ENCODE measurements at places on chromosomes 1 and 21.

GRCh38 chr1:230016159-230016558, 50.9 kb upstream of the GALNT2 start:
- no peak for DNase-seq

DNA sequence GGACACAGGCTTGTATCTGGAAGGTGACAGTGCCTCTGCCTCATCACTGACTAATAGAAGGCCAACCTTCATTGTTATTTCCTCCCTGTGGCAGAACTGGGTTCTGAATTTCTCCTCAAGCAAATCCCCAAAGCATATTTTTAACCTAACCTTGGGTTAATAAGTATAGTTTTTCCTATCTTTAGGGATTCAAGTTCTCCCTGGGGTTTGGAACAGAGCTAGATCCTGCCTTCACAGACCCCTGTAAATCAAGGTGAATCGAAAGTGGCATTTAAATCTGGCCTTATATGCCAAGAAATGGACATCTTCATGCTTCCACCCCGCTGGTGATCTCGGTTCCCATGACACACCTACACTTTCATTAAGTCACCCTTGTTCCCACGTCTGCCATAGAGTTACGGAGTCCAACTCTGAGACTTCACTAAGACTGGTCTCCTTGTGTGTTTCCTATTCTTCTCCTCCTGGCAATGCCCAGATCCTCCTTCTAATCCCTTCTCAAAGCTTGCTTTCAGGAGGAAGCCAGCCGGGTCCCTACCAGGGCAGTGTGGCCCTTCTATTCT, 4.3 kb upstream of the CHI3L2 start:
- no peak for DNase-seq

DNA sequence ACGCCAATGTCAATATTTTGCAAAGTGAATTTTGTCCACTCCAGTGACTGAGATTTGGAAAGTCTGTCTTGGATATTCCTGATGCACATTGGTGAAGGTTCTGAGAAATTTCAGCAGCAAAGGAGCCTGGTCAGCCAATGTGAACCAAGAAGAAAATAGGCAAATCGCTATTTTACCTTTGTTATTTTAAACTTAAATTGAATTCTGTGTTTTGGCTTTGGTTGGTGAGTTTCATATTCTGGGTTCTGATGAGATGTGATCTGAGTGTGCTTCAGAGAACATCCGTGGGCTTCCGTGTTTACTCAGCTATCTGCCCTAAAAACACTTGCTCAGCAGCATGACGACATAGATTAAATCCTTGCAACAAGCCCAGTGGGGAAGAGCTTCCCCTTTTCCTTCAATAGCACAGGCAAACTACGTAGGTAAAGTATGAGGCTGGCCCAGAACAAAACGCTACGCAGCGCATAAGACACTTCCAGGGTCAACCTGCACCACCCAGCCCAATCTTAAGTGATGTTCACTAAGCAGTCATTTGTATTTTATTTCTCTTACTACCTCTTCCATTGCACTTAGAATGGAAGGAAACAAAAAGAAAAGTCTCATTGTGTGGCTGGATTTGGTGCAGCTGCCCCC, 176.4 kb upstream of the KAZN start:
- DNase-seq, result no peak

DNA sequence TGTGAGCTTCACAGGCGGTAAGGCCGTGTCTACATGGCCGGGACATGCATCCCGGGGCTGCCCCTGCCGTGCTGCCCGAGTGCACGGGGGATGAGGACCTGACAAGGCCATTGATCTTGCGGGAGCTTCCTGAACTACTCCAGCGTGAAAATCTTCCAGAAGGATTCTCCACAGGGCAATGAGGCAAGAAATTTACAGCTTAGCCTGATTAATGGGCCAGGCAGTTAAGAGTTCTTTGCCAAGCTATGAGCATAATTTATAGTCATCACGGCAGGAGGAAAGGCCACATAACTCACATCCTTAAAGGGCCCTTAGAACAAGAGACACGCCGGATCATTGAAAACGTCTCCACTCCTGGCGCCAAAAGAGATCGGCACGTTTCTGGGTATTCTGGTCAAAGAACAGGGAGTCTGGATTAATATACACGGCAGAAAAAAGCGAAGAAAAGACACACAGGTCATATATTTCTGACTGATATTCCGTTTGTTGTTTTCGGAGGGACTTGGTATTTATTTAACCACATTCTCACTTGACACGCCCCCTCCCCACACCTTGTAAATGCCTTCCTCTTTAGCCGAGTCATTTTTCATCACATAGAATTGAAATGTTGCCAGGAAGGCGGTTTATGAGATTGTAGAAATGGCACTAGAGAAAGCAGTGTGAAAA, 180.5 kb downstream of the DYRK1A start:
- peak; percentile 22 for DNase-seq

DNA sequence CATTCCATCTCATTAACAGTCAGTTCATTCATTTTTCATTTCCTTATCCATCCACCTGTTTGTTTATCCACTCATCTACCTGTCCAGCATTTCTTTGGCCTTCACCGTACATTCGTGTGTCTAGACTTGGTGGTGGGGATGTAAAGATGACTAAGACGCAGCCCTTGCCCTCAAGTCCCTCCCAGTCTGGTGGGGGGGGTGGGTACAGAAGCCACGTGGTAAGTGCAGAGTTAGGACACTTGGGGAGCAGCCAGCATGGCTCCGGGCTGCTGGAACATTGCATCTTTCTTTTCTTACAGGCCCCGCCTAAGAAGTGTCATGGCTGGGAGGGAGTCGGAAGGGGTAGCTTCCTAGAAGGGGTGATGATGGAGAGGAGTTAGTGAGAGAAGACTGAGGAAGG, 17.2 kb downstream of the KIF26B start:
- DNase-seq, result no peak

- no peak for DNase-seq
These were observed 56.1 kb downstream of the FOXO6 start for GRCh38 chr1:41417335-41417682.

DNA sequence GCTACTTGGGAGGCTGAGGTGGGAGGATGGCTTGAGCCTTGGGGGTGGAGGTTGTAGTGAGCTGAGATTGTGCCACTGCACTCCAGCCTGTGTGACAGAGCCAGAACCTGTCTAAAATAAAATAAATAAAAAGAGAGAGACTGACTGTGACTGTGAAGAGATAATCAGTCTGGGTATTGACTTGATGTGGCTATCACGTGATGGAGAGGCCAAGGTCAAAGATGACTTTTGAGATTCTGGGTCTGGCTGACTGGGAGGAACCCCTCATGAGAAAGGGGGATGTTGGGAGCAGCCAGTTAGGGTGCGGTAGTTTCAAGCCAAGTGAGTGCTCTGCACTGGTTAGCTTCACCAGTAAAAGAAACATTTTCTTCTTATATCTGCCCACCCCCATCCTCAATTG, 66.8 kb downstream of the CDC14A start:
- no peak for DNase-seq

GRCh38 chr1:169886931-169887330, 6.8 kb downstream of the SCYL3 start:
- DNase-seq, result no peak

DNA sequence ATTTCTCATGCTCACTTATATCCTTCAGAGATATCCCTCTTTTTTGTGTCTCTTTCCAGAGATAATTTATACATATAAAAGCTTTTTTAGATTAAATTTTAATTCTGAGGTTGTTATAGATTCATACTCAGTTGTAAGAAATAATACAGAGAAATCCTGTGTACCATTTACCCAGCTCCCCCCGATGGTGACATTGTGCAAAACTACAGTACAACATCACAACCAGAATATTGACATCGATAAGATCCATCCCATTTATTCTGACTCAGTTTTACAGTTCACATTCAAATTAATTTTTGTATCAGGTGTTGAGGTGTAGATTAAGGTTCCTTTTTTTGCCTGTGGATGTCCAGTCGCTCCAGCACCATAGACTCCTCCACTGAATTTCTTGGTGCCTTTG, 14.3 kb downstream of the DMRTB1 start:
- DNase-seq, result peak; percentile 14

DNA sequence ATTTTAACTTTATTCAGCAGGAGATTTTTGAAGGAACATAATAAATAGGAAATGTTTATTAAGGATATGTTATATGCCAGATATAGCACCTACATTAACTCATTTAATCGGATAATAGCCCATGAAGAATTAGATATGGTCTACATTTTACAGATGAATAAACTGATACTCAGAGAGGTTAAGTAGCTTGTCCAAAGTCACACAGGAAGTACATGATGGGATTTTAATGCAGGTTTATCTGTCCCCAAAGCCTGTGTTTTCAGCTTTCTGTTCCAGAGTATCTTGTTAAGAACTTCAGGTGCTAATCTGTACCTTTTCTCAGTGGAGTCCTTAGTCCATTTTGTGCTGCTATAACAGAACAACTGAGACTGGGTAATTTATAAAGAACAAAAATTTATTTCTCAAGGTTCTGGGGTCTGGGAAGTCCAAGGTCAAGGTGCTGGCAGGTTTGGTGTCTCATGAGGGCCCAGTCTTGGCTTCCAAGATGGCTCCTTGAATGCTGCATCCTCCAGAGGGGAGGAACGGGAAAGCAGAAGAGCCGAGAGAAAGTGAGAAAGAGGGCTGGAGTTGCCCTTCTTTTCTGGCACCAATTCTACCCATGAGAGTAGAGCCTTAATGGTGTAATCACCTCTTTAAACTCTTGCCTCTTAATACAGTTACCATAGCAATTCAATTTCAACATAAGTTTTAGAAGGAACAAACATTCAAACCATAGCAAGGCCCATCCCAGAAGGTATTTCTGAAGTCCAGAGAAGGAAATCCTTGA, 17.3 kb downstream of the C1orf21 start:
- DNase-seq, result no peak

GRCh38 chr1:57845041-57845440, 421.2 kb upstream of the DAB1 start:
- no peak for DNase-seq

DNA sequence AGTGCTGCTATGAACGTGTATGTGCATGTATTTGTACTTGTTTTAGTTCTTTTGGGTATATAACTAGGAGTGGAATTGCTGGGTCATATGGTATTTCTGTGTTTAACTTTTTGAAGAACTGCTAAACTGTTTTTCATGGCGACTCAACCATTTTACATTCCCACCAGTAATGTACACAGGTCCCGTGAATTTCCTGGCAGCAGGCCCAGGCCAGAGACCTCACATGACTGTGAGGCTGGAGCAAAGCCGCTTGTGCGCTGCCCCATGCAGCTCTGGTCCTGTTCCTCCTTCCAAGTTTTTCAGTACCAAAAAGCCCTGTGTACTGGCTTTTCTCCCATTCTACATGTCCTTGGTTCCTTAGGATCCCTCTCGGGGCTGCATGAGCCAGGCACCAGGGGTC, 29.6 kb downstream of the ACOT11 start:
- no peak for DNase-seq

- peak; percentile 95 for DNase-seq
These were observed 208.5 kb upstream of the PROX1 start for GRCh38 chr1:213779228-213779627.

DNA sequence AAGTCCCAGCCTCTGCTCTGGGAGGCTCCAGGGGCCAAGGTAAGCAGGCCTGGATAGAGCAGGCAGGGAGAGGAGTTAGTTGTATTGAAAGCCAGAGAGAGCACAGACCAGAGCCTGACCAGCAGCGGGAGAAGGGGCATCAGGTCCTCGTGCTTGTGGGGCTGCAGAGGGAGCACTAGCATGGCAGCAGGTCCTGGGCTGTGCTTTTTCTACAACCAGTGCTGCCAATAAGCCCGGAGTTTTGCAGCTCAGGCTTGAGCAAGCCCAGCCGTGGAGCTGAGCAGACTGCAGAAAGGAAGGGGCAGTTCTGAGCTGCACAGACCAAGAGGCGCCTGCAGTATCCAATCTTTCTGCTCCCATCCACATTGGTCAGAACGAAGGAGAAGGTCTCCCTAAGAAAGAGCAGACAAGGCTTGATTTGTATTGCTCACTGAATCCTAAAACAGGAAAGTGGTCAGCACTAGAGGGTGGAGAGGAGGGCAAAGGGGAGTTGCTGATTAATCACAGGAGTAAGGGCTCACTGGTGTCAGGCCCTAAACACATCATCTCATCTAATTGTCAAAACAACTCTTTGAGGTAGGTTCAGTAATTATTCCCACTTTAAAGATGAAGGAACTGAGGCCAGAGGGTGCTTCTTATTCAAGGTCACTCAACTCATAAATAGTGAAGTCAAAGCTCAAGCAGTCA, 2.7 kb downstream of the DENND2D start:
- DNase-seq, result peak; percentile 38

DNA sequence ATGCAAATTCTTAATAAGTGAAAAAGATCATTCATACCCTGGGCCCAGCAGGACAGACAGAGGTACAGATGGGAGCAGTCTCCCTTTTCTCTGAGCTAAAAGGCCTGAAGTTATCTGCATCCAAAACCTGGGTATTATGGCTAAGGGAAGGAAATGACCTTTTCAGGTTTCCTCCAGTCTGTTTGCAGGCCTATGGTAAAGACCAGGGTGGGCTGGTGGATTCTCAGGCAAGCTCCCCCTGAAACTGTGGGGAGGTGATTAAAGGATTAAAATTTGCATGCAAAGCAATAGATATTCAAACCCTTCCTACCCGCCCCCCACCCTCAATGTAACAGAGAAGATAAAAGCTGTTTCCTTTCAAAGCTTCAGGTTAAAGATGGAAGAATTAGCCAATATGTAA, 471.8 kb upstream of the RUNX1 start:
- no peak for DNase-seq

DNA sequence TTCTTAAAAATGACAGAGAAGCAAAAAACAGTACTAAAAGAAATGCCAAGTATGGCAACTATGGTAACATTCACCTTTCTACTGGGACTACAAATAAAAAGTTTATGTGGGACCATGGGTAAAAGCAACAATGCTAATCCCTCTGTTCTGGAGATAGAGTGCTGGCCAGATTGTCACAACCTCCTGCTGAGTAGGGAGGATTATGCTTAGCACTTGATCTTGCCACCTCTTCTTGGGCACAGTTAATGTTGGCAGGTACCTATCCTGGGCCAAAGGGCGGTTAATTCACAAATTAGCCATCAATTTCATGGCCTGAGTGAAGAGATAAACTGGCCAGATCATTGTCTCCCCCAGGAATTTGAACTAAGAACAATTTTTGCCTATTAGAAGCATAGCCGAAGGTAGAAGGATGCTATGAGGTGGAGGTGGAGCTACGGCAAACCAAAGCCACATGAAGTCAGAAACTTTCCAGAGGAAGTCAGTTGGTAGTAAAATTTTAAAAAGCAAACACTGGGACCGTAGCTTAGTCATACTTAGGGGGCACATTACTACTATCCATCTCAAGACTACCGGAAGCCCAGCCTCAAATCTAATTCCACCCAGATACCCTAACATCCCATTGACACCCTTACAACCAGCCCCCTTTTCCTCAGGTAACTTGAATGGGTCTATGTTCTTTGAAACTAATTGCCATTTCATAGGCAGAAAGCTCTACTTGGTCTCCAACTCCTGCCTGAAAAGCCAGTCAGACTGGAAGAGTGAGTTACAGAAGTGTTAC, 2.7 kb downstream of the SCYL3 start:
- DNase-seq, result peak; percentile 75

- no peak for DNase-seq
These were observed 225.3 kb upstream of the IRF2BP2 start for GRCh38 chr1:234835239-234835638.

- DNase-seq, result no peak
These were observed 12.6 kb upstream of the MYOG start for GRCh38 chr1:203098445-203098844.

- peak; percentile 58 for DNase-seq
These were observed 52.1 kb upstream of the AKT3 start for GRCh38 chr1:243902100-243902499.

- peak; percentile 95 for DNase-seq
These were observed 3.0 kb downstream of the ANKRD45 start for GRCh38 chr1:173666646-173667045.

Measured in PC-3 (cell line).